ENCODE measurements at places on chromosomes 16 and 17.
A peak's percentile ranks its signal among the peaks of the same experiment; 100 is the strongest.

DNA sequence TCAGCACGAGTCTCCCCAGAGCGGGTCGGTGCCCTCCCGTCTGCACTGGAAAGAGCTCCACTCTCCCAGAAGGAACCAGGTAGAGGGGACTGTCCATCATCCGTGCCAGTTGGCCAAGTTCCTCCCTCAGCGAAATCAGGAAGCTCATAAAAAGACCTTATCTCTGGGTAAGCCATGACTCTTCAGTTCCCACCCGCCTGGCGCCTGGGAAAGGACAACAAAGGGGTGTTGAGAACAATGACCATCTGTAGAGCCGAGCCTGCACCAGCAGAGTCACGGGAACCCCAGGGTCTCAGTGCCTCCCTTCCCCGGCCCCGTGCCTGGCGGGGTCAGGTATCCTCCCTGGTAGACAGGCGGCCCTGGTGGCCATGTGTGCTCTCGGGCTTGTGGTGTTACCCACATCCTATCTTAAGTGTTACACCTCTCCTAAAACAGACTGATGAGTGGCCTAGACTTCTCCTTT, 190.7 kb downstream of the AXIN2 start:
- no peaks in the 10 kb centered on the region for H3K4me1 ChIP-seq
- no peak overlapping the region for H3K27ac ChIP-seq
- peaks cover 3% of the 10 kb centered on the region for H3K27me3 ChIP-seq
- no peaks in the 10 kb centered on the region for H3K36me3 ChIP-seq
- no peak overlapping the region for H3K4me3 ChIP-seq

GRCh38 chr17:78335209-78335608, 24.7 kb downstream of the SOCS3 start:
- no peaks in the 10 kb centered on the region for H3K27me3 ChIP-seq
- no peaks in the 10 kb centered on the region for H3K4me1 ChIP-seq
- H3K27ac ChIP-seq: no peak overlapping the region
- H3K36me3 ChIP-seq: no peaks in the 10 kb centered on the region
- DNase-seq: no peak

DNA sequence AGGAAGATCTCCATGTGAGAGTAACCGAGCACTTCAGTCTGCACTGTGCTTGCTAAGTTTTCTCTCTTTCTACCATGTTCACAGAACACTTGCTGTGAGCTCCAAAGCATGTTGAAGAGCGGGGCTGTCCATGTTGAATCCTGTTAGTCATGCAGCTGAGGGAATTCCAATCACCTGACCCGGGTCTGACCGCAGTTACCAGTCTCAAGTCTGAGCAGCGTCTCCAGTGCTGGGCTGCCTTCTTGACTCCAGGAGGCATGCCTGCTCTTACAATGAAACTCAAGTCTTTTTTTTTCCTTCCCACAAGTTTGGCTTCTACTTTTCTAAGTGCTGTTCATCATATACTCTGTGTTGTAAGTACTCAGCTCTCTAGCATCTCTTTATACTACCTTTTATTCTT, 44.3 kb downstream of the HOXB1 start:
- H3K4me1 ChIP-seq: peaks cover 5% of the 10 kb centered on the region
- no peaks in the 10 kb centered on the region for H3K36me3 ChIP-seq
- no peak for DNase-seq
- no peak overlapping the region for H3K4me3 ChIP-seq

DNA sequence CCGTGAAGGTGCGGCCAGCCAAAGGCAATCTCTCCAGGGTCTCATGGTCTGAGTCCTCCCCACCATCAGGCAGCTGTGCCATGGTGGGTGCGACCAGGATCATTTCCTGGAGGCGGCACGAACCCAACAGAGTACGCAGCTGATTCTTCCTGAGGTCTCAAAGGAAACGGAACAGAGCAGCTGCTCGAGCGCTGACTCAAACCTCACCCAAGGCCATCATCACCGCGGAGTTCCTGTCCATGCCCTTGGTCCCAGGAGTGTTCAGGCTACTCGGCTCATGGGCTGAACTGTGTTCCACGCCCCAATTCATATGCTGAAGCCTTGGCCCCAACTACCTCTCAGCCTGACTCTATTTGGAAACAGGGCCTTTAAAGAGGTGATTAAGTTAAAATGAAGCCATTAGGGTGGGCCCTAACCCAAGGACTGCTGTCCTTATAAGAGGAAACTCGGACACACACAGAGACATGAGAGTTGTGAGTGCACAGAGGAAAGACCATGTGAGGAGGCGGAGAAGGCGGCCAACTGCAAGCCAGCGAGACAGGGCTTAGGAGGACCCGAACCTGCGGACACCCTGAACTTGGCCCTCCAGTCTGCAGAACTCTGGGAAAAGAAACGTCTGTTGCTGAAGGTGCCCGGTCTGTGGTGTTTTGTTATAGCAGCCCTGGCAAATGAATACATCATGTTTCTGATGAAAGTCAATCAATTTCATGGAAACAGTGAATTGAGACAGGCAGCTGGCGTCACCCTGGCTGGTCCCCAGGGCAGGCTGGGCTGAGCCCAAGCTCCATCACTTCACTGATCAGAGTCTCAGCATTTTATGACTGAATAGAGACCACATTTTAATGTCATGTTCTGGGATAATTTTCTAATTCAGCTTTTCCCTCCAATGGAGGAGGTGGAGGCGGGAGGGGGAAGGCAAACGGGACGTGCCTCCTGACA, 13.7 kb downstream of the MXRA7 start:
- DNase-seq: no peak
- no peaks in the 10 kb centered on the region for H3K27me3 ChIP-seq
- H3K36me3 ChIP-seq: no peaks in the 10 kb centered on the region
- no peak overlapping the region for H3K4me3 ChIP-seq
- no peak overlapping the region for H3K27ac ChIP-seq

GRCh38 chr16:85665929-85666328, 22.8 kb downstream of the GINS2 start:
- H3K4me3 ChIP-seq: no peak overlapping the region
- DNase-seq: no peak
- H3K27ac ChIP-seq: no peak overlapping the region
- H3K4me1 ChIP-seq: no peaks in the 10 kb centered on the region

- H3K36me3 ChIP-seq: no peaks in the 10 kb centered on the region
- no peaks in the 10 kb centered on the region for H3K27me3 ChIP-seq
- H3K4me1 ChIP-seq: peaks cover 23% of the 10 kb centered on the region
- peak overlapping the region; percentile 62 for H3K4me3 ChIP-seq
- peak overlapping the region; percentile 86 for H3K27ac ChIP-seq
Measured at GRCh38 chr17:27631411-27631760, 398 bp downstream of the LGALS9 start.

GRCh38 chr17:63696381-63696961, 3.5 kb downstream of the LIMD2 start:
- no peaks in the 10 kb centered on the region for H3K27me3 ChIP-seq
- no peak overlapping the region for H3K4me3 ChIP-seq
- H3K36me3 ChIP-seq: peaks cover 70% of the 10 kb centered on the region
- peak; percentile 37 for DNase-seq
- peak overlapping the region; percentile 48 for H3K27ac ChIP-seq

GRCh38 chr17:38512473-38513058, 84.3 kb downstream of the ARHGAP23 start:
- DNase-seq: no peak
- no peaks in the 10 kb centered on the region for H3K27me3 ChIP-seq
- H3K4me1 ChIP-seq: no peaks in the 10 kb centered on the region
- H3K4me3 ChIP-seq: no peak overlapping the region
- no peak overlapping the region for H3K27ac ChIP-seq

DNA sequence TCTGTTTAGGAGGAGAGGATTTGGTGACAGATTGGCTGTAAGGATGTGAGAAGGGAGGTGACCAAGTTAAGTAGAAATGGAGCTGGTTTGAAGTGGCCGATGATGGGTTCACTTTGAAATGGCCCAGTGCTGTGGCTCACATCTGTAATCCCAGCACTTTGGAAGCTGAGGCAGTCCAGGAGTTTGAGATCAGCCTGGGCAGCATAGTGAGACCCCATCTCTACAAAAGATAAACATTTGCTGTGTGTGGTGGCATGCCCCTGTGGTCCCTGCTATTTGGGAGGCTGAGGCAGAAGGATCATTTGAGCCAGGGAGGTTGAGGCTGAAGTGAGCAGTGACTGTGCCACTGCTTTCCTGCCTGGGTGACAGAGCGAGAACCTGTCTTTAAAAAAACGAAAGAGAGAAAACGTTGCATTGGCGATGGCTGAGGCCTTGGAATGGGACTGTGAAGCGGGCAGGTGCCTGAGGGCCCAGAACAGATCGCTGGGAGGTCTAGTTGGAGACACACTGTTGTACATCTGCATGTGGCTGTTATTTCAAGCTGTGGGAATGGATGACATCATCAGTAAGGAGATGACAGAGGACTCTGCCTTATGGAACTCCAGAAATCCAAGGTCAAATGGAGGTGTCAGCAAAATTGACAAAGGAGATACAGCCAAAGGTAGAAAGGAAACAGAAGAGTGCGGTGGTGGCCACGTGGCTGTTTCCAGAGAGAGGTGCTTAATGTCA, 5.5 kb downstream of the COG1 start:
- DNase-seq: no peak
- H3K4me1 ChIP-seq: peaks cover 14% of the 10 kb centered on the region
- no peak overlapping the region for H3K27ac ChIP-seq
- H3K4me3 ChIP-seq: no peak overlapping the region

DNA sequence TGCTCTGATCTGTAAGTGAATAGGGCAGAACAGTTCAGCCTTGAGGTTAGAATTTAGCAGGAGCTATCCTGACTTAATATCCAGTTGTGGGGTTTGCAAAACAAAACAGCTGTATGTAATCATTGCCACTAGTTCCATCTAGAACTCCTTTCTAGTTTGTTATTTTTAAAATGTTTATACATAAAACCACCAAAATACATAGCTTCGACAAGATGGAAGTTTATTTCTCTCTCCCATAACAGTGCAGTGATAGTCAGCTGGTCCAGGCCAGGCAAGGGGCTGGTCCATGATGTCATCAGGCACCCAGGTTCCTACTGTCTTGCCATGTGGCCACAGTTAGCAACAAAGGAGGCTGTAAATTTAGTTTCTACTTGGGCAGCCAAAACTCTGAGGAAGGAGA, 10.5 kb upstream of the PLK1 start:
- H3K27me3 ChIP-seq: no peaks in the 10 kb centered on the region
- DNase-seq: no peak
- no peak overlapping the region for H3K27ac ChIP-seq
- no peak overlapping the region for H3K4me3 ChIP-seq

- no peak overlapping the region for H3K4me3 ChIP-seq
- H3K4me1 ChIP-seq: no peaks in the 10 kb centered on the region
- no peak for DNase-seq
- no peaks in the 10 kb centered on the region for H3K27me3 ChIP-seq
- H3K36me3 ChIP-seq: peaks cover 5% of the 10 kb centered on the region
Measured at GRCh38 chr16:23924128-23924527, 88.3 kb downstream of the PRKCB start.

DNA sequence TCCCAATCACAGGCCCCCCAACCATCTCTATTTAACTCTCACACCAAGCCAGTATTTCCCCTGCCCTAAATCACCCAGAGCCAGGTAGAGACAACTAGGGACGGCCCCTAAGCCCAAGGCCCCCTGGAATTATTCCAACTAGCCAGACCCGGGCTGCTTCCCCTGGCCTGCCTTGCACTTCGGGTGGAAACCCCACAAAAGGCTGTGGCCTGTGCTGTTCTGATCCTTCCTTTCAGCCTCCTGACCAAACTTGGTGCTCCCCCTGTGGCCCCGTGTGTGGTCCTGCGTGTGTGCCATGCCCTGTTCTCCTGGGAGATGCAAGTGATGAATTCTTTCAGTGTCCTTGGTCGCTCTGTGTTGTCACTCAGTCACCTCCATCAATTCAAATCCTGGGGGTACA, 14.9 kb downstream of the CCL17 start:
- no peak overlapping the region for H3K4me3 ChIP-seq
- peaks cover 15% of the 10 kb centered on the region for H3K4me1 ChIP-seq
- H3K27me3 ChIP-seq: no peaks in the 10 kb centered on the region
- no peak overlapping the region for H3K27ac ChIP-seq

GRCh38 chr16:77195411-77195810, 3.8 kb upstream of the SYCE1L start:
- DNase-seq: no peak
- peaks cover 31% of the 10 kb centered on the region for H3K4me1 ChIP-seq
- H3K4me3 ChIP-seq: no peak overlapping the region

GRCh38 chr16:79562166-79562823, 38.2 kb downstream of the MAF start:
- H3K27me3 ChIP-seq: no peaks in the 10 kb centered on the region
- no peak overlapping the region for H3K27ac ChIP-seq
- no peaks in the 10 kb centered on the region for H3K4me1 ChIP-seq
- H3K36me3 ChIP-seq: no peaks in the 10 kb centered on the region
- no peak overlapping the region for H3K4me3 ChIP-seq
- no peak for DNase-seq

DNA sequence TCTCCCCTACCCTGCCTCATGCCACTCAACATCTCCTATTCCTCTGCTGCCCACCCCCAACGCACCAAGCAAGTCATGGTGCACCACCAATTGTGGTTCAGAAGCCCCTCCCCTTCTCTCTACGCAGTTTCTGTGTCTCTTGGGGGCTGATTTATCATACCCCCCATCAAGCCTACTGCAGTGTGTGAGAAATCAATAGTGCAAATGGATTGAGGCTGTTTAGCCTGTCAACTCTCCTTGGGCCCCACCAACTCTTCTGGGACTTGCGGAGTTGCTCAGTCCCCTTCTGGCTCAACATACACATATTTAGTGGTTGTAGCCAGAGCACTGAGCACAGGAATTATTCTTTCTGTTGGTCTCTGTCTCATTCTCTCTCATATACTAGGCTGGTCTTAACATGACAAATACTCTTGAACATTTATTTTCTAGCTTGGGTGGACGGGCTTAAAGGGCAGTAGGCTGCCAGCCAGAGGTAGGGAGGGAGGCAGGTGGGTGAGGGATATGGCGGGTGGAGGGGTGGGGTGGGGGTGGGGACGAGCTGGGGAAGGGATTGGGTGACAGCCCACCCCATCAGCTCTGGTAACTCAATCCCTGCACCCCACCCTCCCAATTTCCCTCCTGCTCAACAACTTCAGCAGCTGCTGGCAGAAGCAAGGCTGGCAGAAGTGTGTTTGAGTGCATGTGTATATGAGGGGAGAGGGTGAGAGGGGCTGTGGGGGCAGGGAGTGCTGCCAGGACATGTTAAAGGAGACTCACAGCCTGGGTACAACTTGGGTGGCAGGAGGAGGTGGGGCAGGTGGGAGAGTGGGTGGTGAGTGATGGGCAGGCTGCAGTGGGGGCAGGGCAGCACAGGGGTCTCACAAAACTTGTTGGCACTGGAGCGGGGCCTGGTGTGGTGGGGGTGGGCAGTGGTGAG, 4.9 kb downstream of the RARA start:
- no peak overlapping the region for H3K27ac ChIP-seq
- no peaks in the 10 kb centered on the region for H3K36me3 ChIP-seq
- peaks cover 17% of the 10 kb centered on the region for H3K4me1 ChIP-seq
- no peaks in the 10 kb centered on the region for H3K27me3 ChIP-seq

DNA sequence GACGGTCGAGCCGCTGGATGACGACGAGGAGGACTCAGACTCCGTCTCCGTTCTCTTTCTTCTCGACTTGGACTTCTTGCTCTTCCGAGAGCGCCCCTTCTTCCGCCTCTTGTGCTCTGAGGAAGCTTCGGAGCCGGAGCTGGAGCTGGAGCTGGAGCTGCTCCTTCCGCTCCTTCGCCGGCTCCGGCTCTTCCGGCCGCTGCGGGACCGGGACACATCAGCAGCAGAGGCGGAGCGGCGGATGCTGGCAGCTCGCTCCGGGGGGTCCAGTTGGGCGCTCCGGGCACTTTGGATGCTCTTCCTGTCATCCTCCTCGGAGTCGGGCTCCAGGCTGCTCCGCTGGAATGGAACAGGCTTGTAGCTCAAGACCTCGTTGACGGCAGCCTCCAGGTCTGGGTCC, 36.9 kb downstream of the PIPOX start:
- no peak overlapping the region for H3K27ac ChIP-seq
- no peak for DNase-seq
- H3K4me1 ChIP-seq: no peaks in the 10 kb centered on the region
- H3K4me3 ChIP-seq: no peak overlapping the region

- no peak overlapping the region for H3K27ac ChIP-seq
- H3K4me1 ChIP-seq: no peaks in the 10 kb centered on the region
- H3K36me3 ChIP-seq: no peaks in the 10 kb centered on the region
- no peaks in the 10 kb centered on the region for H3K27me3 ChIP-seq
- no peak for DNase-seq
- no peak overlapping the region for H3K4me3 ChIP-seq
Measured at GRCh38 chr17:54992797-54993639, 24.5 kb downstream of the STXBP4 start.

Measured in DND-41 (cell line).